Activated T-helper 1 cell treated with Interleukin-2 at 50 U/mL for 16 hours (primary cell): ENCODE measurements at places on chromosomes 1 and 21.

GRCh38 chr1:234845836-234846235, 235.9 kb upstream of the IRF2BP2 start:
- DNase-seq, result no peak

- no peak for DNase-seq
Measured at GRCh38 chr1:191905781-191906180, 252.5 kb upstream of the RGS18 start.

DNA sequence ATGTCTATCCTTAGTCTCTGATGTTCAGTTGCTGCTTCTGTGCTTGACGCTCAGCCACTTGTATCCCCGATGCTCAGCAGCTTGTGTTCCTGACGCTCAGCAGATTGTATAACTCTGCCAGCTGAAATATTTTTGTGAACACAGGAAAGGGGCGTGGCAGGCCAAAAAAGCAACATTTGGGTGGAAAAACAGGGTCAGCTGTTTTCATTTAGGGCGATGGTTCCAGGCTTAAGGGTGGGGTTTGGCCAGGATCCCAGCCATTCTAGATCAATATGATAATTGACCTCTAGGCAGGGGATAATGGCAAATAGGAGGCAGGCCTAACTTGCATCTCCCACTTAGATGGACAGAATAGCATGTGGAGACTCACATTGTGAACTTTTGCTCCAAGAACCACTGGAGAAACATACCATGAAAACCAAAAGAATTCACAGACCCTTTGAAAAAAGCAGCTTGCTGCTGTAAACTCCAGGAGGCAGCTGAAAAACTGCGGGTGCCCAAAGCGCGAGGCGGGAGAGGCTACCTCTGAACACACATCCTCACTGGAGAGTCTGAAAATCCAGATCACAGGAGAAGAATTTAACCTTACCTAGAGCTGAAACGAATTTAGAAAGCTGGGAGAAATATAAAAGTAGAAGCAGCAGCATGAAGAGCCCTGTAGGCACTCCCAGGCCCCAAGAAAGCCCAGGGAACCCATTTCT, 58.3 kb downstream of the ZNF648 start:
- no peak for DNase-seq

DNA sequence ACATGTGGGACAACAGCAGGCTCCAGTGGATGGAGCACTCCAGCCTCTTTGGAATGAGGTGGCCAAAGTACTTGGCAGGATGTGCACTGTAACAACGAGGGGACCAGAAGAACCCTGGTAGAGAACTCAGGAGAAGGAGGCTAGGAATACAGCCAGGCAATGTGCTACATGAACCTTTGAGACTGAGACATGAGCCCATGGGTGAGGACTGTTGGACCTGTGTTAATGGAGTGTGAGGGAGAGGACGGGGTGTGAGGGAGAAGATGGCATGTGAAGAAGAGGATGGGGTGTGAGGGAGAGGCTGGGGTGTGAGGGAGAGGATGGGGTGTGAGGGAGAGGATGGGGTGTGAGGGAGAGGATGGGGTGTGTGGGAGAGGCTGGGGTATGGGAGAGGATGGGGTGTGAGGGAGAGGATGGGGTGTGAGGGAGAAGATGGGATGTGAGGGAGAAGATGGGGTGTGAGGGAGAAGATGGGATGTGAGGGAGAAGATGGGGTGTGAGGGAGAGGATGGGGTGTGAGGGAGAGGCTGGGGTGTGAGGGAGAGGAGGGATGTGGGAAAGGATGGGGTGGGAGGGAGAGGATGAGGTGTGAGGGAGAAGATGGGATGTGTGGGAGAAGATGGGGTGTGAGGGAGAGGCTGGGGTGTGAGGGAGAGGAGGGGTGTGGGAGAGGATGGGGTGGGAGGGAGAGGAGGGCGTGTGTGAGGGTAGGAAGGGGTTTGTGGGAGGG, 62.3 kb upstream of the ARTN start:
- DNase-seq, result no peak

DNA sequence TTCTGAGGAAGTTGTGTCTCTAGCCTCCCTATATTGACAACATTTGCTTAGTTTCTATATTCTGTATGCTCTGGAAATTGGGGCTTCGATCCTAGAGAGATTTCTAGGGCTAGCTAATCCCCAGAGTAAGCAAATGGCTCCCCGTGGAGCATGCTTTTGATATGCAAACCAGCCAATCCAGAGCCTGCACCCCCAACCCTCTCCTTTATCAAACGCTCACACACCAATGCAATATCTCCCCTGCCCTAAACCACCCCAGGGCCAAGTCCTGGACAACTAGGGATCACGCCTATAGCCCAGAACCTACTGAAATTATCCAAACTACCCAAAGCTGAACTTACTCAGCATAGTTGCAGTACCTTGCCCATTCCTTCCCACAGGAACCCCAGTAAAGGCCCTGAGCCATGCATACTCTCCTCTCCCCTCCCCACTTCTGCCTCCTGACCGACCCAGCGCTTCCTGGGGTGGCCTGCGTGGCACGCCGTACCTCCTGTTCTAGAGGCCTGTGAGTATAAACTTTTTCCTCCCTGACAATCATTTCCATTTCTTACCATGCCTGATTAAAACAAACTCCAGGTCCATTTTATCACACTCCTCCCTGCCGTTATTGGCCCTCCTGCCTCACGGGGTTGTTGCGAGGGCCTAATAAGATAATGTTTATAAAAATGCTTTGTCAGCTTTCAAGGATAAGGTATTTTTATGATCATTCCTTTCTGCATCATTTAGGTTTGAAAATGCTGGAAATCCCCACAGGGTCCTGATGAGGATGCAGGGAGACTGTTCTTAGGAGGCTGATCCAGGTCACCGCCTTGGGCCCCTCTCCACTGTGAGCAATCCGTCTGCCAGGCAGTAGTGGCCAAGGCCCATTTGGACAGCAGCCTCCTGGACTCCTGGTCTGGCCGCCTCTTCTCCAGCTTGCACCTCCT, 102.7 kb downstream of the TENT5C start:
- DNase-seq, result no peak

DNA sequence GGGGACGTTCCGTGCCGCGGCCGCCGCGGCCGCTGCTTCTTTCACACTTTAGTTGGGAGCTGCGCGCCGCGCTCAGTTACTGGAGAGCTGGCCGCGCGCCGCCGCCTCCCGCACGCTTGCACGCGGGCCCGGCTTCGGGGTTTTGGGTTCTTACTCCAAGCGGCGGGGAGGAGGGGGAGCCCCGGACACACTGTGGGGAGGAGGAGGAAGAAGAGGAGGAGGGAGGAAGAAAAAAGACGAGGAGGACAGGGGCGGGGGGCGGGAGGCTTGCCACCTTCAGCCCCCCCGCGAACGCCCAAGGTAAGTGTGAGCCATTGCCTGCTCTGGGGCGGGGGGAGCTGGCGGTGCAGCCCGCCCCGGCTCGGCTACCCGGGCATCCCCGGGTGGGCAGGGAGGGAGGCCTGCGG, 243 bp downstream of the C1orf21 start:
- DNase-seq, result no peak
